ENCODE measurements at places on chromosomes 3 and 15.

GRCh38 chr3:112498914-112499711 lies at the start of gene BTLA:
Gene BTLA (minus strand): TSS chr3:112499472. CDS start chr3:112499358, 114 bp downstream.
- no peak for DNase-seq

DNA sequence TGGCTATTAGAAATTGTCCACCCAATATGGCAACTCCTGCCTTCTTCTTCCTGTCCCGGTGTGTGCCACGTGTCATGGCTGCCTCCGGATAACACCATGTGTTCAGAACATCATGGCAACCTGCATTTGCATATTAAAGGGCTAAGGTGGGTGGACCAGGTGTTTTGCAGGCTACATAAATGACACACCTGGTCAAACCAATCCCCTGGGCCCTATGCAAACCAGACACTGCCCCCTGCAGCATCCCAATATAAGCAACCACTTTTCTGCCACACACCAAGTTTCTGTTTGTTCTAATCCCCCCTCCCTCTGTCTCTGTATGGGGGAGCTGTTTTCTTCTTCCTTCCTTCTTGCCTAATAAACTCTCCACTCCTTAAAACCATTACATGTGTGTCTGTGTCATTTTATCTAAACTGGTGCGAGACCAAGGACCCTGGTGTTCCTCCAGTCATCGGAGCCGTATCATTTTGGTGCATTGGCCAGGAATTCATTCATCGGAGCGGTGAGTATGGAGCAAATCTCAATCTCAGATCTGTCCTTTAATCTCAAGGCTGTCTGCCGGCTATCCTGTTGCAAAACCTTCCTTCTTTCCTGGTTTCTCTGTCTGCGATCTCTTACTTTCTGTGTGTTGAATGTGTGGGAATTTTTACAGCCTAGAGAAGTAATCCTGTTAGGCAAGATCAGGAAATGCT lies 44.5 kb downstream of the NCEH1 start:
- no peak for DNase-seq

GRCh38 chr15:88267720-88268119 lies 11.2 kb upstream of the NTRK3 start:
- DNase-seq = peak; percentile 8

DNA sequence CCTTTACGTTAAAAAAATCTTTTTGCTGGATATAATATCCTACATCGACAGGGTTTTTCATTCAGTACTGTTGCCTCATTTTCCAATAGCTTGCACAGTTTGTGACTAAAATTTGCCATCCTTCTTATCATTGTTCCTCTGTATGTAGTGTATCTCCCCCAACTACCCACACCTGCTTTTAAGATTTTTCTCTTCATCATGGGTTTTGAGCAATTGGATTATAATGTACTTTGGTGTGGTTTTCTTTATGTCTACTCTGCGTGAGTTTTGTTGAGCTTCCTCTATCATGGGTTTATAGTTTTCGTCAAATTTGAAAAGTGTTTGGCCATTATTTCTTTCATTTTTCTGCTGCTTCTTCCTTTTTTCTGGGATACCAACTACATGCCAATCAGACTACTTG lies 39.6 kb upstream of the MEF2A start:
- no peak for DNase-seq

GRCh38 chr15:27352136-27352535 lies 381.2 kb downstream of the GABRG3 start:
- no peak for DNase-seq

DNA sequence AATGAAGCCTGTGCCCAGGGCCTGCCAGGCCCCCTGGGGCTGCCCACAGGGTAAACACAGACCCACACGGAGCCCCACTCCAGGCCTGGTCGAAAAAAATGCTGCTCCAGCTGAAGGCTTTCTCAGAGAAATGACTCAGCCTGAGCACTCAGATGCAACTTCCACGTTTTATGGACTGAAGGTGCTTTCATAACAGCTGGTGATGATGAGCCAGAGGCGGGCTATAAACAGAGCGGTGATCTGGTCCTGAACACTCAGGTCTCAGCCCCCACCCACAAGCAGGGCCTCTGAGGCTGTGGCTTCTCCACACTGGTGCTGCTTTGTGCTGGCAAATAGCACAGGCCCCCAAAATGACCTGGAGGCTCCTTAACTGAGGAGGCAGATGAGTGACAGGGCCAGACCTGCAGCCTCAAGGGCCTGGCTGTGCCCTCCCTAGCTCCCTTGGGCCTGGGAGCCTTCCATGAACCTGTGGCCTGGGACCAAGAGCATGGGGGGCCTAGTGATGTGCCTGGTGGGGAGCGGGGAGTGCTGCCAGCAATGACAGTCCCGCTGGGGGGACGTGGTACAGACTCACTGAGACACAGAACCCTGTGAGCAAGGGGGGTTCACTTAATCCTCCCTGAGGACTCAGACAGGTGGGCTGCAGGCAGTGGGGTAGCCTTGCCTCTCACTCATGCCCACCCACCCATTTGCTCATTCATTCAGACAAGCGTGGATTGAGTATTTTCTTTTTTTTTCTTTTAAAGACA lies 23.0 kb upstream of the FURIN start:
- DNase-seq = peak; percentile 83

GRCh38 chr3:40452562-40452875 lies 4.6 kb upstream of the RPL14 start:
- DNase-seq = no peak
